ENCODE measurements at places on chromosomes 1 and 21.
A peak's percentile ranks its signal among the peaks of the same experiment; 100 is the strongest.

- H3K27me3 ChIP-seq, result no peaks in the 10 kb centered on the region
- H3K4me3 ChIP-seq, result peak overlapping the region; percentile 32
- peak; percentile 55 for DNase-seq
- no peaks in the 10 kb centered on the region for H3K36me3 ChIP-seq
Observed at GRCh38 chr1:16078925-16079656, 5.6 kb upstream of the FAM131C start.

DNA sequence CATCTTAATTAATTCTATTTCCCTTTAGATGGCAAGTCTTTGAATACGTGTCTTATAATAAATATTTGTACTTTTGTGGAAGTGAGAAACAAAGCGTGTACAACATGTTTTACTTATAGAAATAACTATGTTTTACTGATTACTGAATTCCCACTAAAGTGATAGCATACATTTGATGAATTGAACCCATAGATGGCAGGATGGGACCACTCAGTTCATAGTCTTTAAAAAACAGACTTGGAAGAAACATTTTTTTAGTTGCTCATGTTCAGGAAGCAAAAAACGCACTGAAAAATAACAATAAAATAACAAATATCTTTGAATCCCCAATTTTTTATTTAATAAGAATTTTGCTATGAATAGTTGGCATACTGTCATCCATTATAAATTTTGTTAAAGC, 507.1 kb upstream of the ZRANB2 start:
- no peak for DNase-seq
- no peak overlapping the region for H3K4me3 ChIP-seq
- H3K4me1 ChIP-seq, result no peaks in the 10 kb centered on the region
- no peaks in the 10 kb centered on the region for H3K27me3 ChIP-seq
- no peak overlapping the region for H3K27ac ChIP-seq

GRCh38 chr1:54371942-54372275, 34.3 kb downstream of the SSBP3 start:
- H3K4me1 ChIP-seq, result no peaks in the 10 kb centered on the region
- H3K36me3 ChIP-seq, result no peaks in the 10 kb centered on the region
- H3K27me3 ChIP-seq, result no peaks in the 10 kb centered on the region
- H3K27ac ChIP-seq, result no peak overlapping the region

DNA sequence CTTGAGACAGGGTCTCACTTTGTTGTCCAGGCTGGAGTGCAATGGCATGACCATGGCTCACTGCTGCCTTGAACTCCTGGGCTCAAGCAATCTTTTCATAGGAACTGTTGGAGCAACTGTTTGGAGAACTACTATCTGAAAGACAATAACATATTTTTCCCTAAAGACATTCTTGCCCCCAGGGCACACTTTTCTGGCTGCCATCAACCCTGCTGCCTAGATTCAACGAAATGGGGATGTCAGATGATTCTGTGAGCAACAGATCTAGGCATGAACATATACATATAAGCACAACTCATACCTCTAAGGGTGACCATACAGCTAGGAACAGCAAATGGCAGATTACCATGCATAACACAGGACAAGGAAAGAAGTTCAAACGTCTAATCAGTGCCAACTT, 27.4 kb downstream of the JAK1 start:
- no peaks in the 10 kb centered on the region for H3K27me3 ChIP-seq
- H3K4me3 ChIP-seq, result no peak overlapping the region
- H3K36me3 ChIP-seq, result no peaks in the 10 kb centered on the region
- DNase-seq, result no peak

DNA sequence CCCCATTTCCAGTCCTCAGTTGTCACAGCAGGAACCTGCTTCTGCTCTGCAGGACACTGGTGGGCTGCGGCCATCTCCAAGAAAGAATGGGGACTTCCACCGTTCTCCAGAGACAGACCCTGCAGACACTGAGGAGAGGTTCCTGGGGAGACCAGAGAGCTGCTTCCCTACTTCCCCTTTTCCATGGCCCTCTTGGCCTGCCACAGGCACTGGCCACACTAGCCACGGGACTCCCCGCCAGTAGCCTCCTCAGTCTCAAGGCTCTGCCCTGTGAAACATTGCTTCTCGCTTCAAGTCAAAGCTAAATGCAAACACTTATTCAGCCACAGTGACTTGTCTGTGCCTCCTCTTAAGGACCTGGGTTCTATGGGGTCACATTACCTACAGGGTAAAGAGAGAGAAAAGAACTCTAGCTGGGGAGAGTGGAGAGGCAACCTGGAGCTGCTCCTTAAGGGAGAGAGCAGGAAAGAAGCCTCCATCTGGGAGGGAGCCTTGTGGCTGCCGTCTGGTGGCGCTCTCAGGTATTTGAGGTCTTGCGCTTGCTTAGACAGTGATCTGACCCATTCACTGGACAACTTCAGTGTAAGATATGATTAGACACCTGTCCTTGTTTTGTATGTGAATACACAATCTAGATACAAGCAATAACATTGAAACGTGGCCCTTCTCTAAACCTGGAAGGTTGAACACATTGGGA, 5.4 kb upstream of the SLAMF8 start:
- H3K36me3 ChIP-seq, result no peaks in the 10 kb centered on the region
- H3K4me1 ChIP-seq, result peaks cover 6% of the 10 kb centered on the region
- no peak for DNase-seq
- H3K27me3 ChIP-seq, result no peaks in the 10 kb centered on the region

- peaks cover 4% of the 10 kb centered on the region for H3K4me1 ChIP-seq
- no peaks in the 10 kb centered on the region for H3K27me3 ChIP-seq
- H3K27ac ChIP-seq, result no peak overlapping the region
- no peaks in the 10 kb centered on the region for H3K36me3 ChIP-seq
- no peak for DNase-seq
Observed at GRCh38 chr1:180956028-180956640, 43.4 kb downstream of the KIAA1614 start.

- no peak overlapping the region for H3K27ac ChIP-seq
- H3K4me3 ChIP-seq, result no peak overlapping the region
- DNase-seq, result no peak
- no peaks in the 10 kb centered on the region for H3K36me3 ChIP-seq
Observed at GRCh38 chr1:4512636-4513035, 141.8 kb upstream of the AJAP1 start.

DNA sequence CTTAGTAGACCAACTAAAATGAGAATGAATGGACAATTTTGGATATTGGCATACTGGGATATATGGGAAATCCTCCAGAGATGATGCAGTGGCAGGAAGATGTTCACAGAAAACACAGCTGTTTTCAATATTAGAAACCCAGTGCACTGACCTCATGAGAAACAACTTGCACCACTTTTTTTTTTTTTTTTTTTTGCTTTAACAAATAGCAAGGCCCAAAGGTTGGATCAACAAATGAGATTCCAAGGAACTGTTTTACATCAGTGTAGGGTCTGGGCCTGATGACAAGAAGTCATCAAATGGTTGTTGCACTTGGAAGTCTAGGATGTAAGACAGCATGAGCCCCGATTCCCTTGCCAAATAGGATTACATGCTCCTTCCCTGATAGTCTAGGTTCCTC, 110.7 kb downstream of the SLC25A24 start:
- no peak overlapping the region for H3K4me3 ChIP-seq
- no peaks in the 10 kb centered on the region for H3K36me3 ChIP-seq
- H3K27ac ChIP-seq, result no peak overlapping the region
- no peak for DNase-seq
- no peaks in the 10 kb centered on the region for H3K4me1 ChIP-seq

- H3K27ac ChIP-seq, result no peak overlapping the region
- H3K4me3 ChIP-seq, result no peak overlapping the region
- H3K36me3 ChIP-seq, result no peaks in the 10 kb centered on the region
- no peak for DNase-seq
- peaks cover 7% of the 10 kb centered on the region for H3K4me1 ChIP-seq
Observed at GRCh38 chr1:153985341-153985912, 712 bp downstream of the RAB13 start.

DNA sequence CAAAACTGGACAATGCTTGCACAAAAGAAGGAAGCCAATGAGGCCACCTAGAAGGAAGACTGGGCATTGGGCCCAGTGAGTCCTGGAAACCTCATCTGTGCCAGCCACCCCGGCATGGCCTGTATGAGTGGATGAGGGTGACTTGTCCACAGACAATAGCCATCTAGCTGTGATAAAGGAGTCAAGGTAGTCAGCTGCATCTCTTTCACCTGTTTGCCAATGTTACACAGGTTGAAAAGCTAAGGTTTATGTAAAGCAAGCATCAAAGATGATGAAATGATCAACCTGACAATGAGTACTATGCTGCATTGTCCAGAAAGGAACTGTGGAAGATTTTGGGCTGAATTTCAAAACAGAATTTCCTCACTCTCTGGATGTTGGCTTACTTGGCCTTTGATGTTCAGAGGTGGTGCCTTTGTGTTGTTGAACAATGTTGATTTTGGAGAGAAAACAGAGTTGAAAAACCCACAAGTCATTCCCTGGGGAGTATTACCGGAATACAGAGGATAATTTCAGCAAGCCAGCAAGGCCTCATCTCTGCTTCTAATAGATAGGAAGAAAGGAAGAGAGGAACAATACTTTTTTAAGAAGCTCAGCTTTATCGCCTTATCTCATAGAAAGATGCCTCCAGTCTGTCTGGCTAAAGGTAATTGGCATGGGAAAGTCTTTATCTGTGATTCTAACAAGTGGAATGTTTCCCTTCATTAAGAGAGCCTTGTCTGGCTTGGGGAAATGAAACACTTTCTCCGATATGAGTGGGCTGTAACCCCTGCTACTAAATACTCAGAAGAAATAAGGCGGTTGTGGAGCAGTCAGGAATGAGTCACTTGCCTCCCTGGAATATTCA, 11.4 kb upstream of the SELE start:
- H3K27ac ChIP-seq, result no peak overlapping the region
- H3K27me3 ChIP-seq, result no peaks in the 10 kb centered on the region
- no peaks in the 10 kb centered on the region for H3K4me1 ChIP-seq

GRCh38 chr1:47023268-47024140, at the start of gene CYP4X1:
TSS of gene CYP4X1 (plus strand) at chr1:47023669. CDS start at chr1:47023818, 149 bp downstream.
- no peaks in the 10 kb centered on the region for H3K36me3 ChIP-seq
- H3K4me3 ChIP-seq, result no peak within 1 kb of the TSS
- no peaks in the 10 kb centered on the region for H3K4me1 ChIP-seq
- peaks cover 5% of the 10 kb centered on the region for H3K27me3 ChIP-seq
- DNase-seq, result no peak

DNA sequence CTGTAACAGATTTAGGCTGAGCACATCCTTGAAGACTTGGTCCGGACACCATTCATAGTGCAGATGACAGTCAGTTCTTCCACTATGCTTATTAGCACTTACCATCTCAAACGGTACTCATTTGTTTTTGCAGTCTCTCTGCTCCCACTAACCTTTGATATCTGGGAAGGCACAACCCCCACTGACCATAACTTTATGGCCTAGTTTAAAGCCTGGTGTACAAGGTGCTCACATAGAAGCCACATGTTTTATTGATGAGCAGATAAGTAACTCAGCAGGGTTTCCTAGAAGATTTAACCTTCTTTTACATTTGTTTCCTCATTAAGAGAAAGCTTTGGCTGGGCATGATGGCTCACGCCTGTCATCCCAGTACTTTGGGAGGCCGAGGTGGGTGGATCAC, 119.3 kb upstream of the MAGI3 start:
- no peaks in the 10 kb centered on the region for H3K4me1 ChIP-seq
- no peak for DNase-seq
- no peak overlapping the region for H3K4me3 ChIP-seq

DNA sequence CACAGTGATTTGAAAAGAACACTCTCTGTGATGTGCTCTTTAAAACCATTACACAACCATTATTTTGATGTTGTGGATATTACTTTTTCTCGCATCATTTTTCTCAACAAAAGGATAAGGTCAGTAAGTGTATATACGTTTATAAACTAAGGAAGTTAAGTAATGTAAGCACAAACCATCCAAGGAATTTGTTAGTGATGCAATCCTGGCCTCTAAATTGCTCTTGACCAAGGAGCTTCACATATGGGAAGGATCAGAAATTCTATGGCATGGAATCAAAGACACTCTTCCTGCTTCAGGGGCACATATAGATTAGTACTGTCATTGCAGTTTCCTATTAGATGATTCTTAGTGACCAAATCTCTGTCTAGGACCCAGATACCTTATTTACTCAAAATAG, 3.6 kb upstream of the PPP2R5A start:
- H3K4me3 ChIP-seq, result no peak overlapping the region
- H3K27me3 ChIP-seq, result no peaks in the 10 kb centered on the region
- H3K4me1 ChIP-seq, result peaks cover 6% of the 10 kb centered on the region
- DNase-seq, result no peak
- no peak overlapping the region for H3K27ac ChIP-seq

DNA sequence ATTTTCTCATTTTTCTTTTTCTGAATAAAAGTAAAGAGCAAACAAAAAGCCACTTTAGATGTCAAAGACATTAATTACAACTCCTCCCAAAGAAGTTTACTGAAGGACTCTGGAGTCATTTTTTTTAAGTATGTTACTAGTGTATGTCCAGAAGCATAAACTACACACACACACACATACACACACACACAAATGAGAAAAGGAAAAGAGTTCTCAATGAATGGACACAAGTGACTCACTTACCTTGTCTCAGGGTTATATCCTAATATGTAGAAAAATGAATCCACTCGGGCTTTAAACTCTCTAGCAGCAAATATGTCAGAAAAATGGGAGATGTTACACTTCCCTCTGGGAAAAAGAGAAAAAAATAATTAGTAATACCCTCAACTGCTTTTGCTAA, 223.1 kb downstream of the SLC45A1 start:
- H3K4me3 ChIP-seq, result no peak overlapping the region
- no peaks in the 10 kb centered on the region for H3K27me3 ChIP-seq
- no peak for DNase-seq
- H3K27ac ChIP-seq, result no peak overlapping the region
- peaks cover 3% of the 10 kb centered on the region for H3K4me1 ChIP-seq
- H3K36me3 ChIP-seq, result no peaks in the 10 kb centered on the region

DNA sequence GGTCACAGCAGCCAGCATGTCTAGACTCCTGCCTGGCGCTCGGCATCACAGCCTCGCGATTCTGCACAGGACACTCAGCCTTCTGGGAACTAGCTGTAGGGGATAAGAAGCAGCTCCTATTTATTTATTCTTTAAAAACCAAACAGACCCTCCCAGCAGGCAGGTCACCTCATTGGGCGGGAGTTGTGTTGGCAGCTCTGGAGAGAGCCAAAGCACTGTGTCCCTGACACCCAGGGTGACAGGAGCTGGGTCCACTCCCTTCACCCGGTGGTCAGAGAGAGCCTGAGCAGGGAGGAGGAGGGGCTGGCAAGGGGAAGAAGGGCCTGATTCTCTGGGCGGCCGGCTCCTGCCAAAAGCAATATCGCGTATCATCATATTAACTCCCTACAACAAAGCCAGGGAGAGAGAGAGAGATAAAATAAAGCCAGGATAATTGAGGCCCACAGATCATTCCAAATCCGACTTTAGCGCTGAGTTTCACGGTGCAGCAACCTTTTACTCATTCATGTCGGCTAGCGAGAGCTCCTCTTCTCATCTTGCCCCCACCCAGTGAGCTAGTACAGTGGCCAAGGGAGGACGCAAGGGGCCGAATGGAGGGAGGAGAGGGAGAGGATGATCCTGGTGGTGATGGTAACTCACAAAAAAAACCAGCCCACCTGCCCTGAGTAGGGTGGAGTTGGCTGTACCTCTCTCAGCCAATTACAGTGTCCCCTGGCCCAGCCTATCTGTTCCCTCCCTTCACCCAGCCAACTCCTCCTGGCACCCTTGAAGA, 79.8 kb upstream of the IFFO2 start:
- no peak for DNase-seq
- no peaks in the 10 kb centered on the region for H3K27me3 ChIP-seq
- H3K27ac ChIP-seq, result no peak overlapping the region
- H3K36me3 ChIP-seq, result no peaks in the 10 kb centered on the region
- no peak overlapping the region for H3K4me3 ChIP-seq

GRCh38 chr1:42915456-42915855, 43.2 kb downstream of the SLC2A1 start:
- H3K4me3 ChIP-seq, result no peak overlapping the region
- H3K36me3 ChIP-seq, result no peaks in the 10 kb centered on the region
- no peak overlapping the region for H3K27ac ChIP-seq
- no peaks in the 10 kb centered on the region for H3K4me1 ChIP-seq
- H3K27me3 ChIP-seq, result no peaks in the 10 kb centered on the region
- DNase-seq, result no peak

All from effector memory CD4-positive, alpha-beta T cell (primary cell).